ENCODE measurements at places on chromosomes 2 and 18. TPM values are rescaled to one million over a fixed set of nuclear protein-coding genes. Genes with fewer than 3 reads are reported as not detected.

The EIPR1 gene
- 103 TPM for polyA plus RNA-seq

The FLACC1 gene
- 0.44 TPM for polyA plus RNA-seq

GRCh38 chr2:118225666-118226065 is 137.4 kb downstream of the INSIG2 start:
- DNase-seq: no peak

- no peak for DNase-seq
Observed at GRCh38 chr2:66105066-66105753, 329.7 kb upstream of the MEIS1 start.

GRCh38 chr2:179715196-179715595 is 146.2 kb downstream of the ZNF385B start:
- no peak for DNase-seq

DNA sequence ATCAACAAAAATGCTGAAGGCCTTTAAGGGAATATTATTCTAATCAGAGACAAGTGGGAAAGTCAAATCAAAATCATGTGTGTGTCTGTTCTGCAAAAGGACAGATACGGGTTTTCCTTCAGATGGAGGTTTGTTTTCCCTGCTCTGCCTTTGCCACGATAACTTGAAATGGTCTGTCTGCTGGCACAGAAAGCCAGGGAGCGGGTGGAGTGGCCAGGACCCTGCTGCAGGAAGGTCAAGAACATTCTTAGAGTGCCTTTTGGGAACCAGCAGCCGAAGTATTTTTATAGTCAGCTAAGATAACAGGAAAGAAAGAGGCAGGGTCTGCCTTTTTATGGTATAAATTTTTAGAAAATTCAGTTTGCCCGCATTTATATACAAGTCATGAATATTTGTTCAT is 234.2 kb downstream of the LTBP1 start:
- DNase-seq: no peak

DNA sequence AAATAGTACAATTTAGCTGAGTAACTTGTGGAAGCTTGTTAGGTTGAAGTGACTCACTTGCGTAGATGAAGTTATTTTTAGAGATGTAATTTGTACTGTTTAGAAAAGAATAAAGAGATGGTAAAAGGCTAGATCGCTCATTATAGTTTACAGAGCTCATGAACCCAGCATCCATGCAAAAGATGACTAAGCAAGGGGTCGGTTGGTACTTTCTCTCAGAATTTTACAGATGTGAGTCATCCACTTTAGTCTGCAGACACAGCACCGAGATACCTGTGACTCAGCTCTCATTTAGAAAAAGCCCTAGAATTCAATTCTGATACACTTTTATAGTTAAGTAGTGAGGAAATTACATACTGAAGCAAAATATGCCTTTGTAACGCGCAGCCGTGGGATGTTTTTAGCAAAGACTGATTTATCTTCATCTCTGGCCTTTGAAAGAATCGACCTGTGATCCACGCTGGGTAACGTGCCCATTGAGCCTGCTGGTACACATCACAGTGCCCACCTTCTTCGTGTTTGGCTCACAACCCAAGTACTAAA is 116.5 kb upstream of the FOSL2 start:
- DNase-seq: no peak

DNA sequence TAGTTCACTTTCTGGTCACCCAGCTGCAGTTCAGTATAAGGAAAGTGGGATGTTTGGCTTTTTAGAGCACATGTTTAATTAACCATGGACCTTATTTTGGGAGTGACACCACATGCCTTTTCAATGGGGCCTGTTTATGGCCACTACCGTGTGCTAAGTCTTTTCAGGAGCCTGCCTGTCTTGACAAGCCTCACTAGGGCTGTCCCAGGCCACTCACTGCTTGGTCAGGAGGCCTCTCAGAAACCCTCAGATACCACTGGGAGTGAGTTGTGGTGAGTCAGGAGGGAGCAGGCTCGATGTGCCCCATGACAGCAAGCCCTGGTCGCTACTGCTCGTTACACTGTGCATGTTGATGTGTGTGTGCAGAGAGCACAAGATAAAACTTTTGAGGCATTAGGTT is 123.0 kb downstream of the MAP4K4 start:
- DNase-seq: no peak

DNA sequence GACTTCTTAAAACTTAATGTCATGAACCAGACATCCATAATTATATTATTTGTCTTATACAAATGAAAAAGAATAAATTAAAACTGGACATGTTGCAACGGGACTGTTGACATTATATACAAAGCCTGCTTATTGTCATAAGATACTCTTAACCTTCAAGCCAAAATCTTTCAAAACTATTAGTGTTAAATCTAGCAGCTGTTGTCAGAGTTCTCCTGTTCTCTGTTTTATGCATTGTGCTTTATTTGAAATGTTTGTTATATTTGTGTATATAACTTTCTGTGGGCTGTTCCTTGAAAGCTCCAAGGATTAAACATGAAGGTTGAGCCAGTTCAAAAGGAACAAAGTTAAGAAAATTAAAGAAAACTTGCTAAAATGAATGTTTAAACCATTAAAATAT is 335.5 kb upstream of the NT5C1B start:
- no peak for DNase-seq

DNA sequence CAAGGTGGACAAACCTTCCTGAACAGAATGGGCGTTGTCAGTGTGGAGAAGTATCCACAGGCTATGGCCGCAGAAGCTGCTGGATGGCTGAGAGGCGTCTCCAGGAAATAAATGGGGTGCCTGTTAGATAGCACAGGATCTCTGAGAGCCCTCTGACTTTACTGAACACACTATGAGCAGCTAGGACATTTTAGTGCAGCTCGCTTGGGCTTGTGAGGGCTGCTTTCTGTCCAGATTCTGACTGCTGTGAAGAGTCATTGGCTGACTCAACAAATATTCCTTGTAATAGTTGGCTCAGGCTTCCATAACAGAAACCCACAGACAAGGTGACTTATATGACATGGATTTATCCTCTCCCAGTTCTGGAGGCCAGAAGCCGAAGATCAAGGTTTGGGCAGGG is 100.2 kb upstream of the SNTG2 start:
- no peak for DNase-seq

- no peak for DNase-seq
Observed at GRCh38 chr2:237625216-237625705, 2.1 kb upstream of the LRRFIP1 start.

Measured in SK-N-SH (cell line).